ENCODE measurements at places on chromosomes 2 and 18.

DNA sequence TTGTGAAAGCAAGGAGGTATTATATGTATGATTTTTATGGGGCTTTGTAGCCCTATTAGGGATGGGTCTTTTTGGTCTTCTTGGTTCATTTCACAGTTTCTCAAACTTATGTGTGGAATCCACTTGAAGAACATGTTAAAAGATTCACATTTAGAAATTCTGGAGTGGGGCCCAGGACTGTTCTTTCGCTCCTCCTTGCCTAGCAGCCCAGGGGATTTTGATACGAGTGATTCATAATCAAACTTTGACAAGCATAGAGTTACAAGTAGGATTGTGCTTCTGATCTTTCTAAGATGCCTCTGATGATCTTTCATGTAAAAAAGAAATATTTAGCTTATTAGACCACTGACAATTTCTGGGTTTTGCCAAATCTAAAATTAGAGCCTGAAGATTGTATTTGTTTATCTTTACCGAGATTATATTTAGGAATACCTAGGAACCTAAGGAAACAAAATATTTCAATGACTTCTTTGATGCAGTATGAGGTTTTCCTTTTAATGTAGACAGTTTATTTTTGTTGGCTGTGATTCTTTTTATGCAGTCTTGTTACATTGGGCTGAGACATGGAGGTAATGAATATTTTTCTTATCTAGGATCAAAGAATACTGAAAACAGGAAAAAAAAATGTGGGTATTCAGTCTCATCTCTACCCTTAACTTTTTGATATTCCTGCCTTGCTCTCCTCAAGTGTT, 324.0 kb downstream of the PARD3B start:
- no peak for DNase-seq

GRCh38 chr2:66437109-66437690, 2.3 kb downstream of the MEIS1 start:
- no peak for DNase-seq

GRCh38 chr2:150303281-150303680, 184.2 kb downstream of the RND3 start:
- DNase-seq, result no peak

GRCh38 chr2:71643674-71644357, 190.5 kb downstream of the DYSF start:
- no peak for DNase-seq

GRCh38 chr2:68839260-68839833, 31.9 kb downstream of the BMP10 start:
- DNase-seq, result no peak

- no peak for DNase-seq
Observed at GRCh38 chr2:106562268-106563186, 75.4 kb downstream of the CD8B2 start.

DNA sequence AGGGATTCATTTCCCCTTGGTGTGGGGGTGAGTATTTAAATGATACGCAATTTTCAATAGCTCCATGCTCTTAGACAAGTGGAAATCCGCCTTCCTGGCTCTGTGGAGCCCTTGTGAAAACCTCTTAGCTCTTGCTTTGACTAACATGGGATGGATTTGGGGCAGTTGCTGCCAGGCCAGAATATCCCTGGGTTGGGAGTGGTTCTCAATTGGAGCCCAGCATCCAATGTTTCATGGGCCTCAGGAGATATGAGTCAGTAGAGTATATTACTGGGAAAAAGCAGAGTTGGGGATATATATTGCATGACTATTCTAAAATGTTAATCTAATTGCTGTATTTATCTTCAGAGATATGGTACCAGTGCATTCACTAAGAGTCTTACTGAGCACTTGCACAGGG, 104.4 kb upstream of the IL1R2 start:
- no peak for DNase-seq

- no peak for DNase-seq
Observed at GRCh38 chr2:100196786-100197494, 54.5 kb upstream of the AFF3 start.

GRCh38 chr2:219158586-219158985, 2.0 kb downstream of the NHEJ1 start:
- no peak for DNase-seq

DNA sequence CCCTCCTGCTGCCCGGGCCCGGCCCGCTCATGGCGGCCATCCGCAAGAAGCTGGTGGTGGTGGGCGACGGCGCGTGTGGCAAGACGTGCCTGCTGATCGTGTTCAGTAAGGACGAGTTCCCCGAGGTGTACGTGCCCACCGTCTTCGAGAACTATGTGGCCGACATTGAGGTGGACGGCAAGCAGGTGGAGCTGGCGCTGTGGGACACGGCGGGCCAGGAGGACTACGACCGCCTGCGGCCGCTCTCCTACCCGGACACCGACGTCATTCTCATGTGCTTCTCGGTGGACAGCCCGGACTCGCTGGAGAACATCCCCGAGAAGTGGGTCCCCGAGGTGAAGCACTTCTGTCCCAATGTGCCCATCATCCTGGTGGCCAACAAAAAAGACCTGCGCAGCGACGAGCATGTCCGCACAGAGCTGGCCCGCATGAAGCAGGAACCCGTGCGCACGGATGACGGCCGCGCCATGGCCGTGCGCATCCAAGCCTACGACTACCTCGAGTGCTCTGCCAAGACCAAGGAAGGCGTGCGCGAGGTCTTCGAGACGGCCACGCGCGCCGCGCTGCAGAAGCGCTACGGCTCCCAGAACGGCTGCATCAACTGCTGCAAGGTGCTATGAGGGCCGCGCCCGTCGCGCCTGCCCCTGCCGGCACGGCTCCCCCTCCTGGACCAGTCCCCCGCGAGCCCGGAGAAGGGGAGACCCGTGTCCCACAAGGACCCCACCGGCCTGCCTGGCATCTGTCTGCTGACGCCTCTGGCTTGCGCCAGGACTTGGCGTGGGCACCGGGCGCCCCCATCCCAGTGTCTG, 767 bp downstream of the RHOB start:
- DNase-seq, result no peak

DNA sequence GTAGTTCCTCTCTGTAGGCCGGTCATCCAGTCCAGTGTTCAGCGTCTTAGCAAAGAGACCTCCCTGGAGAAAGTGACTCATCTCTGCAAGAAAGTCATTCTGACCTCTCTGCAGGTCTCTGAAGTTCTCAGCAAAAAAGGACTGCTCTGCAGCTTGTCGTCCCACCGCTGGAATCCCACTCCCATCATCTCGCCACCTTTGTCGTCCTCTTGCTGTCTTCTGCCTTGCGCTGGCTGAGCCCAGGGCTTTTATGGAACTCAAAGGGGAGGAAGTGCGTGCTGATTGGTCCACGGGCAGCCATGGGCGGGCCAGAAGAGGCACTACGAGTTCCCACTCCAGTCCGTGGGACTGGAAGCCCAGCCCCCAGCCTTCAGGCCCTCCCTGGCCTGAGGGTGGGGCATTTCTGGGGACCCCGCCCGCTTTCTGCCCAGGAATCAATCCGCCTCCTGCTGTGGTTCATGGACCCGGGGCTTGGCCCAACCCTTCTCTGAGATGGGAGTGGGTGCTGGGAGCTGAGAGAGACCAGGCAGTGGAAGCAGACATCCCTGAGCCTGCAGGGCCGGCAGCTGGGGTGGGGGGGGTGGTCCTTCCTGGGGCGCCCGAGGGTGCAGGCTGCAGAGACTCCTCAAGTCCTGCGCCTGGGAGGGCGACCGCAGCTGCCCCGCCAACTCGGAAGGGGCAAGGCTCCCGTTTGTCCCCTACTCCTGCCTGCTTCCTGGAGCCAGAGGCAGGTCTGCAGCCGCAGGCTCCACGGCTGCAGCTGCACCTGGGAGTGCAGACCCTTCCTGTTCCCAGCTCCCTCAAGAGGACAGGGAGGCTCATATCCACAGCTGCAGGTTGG, 660.7 kb upstream of the RAB6C start:
- no peak for DNase-seq

- no peak for DNase-seq
Observed at GRCh38 chr18:41955688-41956087, 654 bp downstream of the PIK3C3 start.

- no peak for DNase-seq
Observed at GRCh38 chr2:24712296-24712695, 80.9 kb downstream of the PTRHD1 start.

DNA sequence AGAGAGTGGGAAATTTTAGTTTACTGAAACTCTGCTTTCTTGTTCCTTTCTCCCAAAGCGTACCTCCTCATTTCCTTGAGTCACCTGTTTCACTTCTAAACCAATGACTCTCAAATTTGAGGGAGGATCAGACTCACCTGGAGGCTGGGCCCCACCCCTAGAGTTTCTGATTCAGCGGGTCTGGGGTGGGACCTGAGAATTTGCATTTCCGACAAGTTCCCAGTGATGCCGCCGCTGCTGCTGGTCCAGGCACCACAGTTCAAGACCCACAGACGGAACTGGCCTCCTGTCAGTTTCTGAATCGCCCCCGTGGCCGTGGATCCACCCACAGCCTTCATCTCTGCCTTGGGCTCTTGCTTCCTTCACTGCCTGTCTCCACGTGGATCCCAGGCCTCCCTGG, 44.9 kb upstream of the PELI1 start:
- DNase-seq, result no peak

DNA sequence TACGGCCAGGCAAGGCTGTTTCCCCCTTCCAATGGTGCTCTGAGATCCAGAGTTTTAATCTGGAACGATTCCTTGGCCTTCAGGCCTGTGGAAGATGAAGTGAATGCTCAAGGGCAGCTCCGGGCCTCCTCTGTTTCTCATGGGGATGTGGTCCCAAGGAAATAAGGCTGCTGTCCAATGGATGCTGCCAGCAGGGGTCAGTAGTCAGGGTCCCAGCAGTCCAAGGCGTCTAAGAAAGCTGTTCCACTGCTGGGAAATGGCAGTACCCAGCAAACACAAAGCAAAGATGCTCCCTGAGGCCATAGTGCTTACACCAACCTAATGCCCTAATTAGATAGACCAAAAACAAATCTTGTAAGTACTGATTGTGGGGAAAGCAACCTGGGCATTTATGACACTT, 12.5 kb downstream of the NMS start:
- DNase-seq, result no peak

GRCh38 chr18:74183130-74183529, 34.8 kb downstream of the TIMM21 start:
- no peak for DNase-seq

DNA sequence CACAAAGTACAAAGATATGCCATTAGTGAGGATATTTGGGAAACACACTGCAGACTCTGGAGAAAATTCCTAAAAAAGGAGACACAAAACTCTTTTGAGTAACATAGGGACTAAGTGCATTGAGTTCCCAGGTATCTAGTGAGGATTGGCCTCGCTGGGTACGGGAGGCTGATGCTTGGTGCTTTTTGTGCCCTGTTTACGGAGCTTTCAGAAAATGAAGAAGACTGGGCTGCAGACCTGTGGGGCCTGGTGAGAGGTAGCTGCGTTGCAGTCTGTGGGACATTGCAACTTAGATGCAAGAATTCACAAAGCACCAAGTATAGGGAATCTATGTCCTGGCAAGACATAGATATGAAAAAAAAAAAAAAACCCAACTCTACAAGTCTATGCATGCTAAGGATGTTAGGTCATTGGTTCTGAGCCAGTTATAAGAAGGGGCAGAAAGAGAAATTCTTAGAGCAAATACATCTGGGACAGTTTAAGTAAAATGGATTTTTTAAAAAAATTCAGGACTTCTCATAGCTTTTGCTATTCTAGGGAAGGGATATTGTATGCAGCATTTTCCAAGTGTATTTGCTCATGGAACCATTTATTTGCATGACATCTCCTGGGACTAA, 156.0 kb downstream of the SLC4A3 start:
- no peak for DNase-seq

DNA sequence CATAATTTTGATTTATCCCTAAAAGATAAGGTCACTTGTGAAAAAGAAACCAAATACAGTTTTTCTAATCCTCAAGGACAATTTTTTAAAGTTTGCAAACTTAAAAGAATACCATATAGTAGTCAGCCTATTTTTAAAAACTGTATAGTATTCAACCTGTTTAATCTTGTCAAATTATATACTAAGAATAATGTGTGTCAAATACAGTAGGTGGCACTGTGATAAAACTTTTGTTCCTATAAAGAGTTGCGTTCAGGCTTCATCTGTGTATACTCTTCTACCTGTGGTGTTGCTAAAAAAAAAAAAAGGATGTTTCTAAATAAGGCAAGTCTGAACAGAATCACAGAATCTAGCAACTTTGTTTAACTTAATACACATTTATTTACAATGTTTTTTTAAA, 68.6 kb downstream of the CCDC138 start:
- DNase-seq, result no peak

DNA sequence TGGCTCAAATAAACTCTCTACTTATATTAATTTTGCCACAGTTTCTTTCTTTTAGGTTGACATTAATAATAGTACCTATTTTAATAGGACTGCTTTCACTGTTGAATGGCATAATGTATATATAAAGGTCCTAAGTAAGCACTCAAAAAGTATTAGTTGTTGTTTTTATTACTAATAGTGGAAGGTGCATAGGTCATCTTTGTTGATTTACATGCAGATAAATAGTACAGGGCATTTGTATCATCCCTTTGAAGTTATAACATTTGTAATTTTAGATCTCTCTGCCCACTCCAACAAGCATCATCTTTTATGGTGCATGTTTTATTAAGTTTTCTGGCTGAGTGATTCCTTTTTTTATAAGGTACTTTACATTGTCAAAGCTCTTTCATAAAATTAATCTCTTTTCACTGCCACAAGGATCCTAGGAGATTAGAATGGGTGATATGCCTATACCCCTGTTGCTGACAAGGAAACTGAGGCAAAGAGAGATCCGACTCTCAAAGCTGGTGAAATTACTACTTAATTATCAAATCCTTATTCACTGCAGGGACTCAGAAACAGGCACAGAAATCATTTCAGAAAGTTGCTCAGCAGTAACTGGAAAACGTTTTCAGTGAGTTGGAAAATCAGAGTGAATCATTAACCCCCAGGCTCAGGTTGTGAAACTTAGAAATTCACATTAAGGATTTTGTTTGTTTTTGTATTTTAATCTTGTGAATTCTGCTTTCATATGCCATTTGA, 299.6 kb downstream of the AGPS start:
- no peak for DNase-seq

- no peak for DNase-seq
Observed at GRCh38 chr2:10064932-10065772, 15.1 kb downstream of the CYS1 start.
